ENCODE measurements at places on chromosomes 6 and 20. TPM values are rescaled to one million over a fixed set of nuclear protein-coding genes. Genes with fewer than 3 reads are reported as not detected.

Gene CST4
- not detected for polyA plus RNA-seq

- DNase-seq: no peak
Observed at GRCh38 chr20:51902933-51903332, 100.6 kb upstream of the SALL4 start.

DNA sequence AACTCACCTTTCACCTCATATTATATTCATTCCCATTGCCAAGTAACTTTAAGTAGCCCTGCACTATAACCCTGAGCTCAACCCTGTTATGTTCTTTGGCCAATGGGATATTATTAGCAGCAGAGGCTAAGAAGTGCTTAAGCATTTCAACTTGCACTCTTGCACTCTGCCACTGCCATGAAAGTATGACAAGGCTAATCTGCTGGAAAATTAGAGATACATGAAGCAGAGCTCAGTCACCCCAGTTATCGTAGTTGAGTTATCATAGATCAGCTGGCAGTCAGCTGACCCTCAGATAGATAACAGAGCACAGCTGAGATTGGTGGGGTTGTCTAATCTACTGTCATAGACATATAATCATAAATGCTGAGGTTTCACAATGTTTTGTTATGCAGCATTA is 209.4 kb upstream of the RUNX2 start:
- DNase-seq: no peak

DNA sequence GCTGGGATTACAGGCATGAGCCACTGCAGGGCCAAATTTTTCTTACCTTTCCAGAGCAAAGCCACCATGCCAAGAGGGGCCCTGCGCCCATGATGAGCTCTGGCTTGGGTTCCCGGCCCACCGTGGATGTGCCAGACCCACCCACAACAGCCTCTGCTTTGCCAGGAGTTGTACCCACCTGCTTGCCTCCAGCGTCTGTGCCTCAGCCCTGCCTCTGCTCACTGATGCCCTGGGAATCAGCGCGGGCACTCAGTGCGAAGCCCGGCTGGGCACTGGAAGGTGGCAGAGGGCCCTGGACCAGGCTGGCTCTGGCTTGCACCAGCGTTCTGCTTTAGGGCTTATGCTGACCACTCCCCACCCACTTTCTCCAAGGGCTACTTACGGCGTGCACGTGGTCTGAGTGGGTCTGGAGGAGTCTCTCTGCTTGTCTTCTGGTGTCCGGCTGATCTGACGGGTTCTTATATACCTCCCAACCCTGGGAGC is at the start of gene MLN:
Gene MLN (minus strand): TSS at position 433 of the 483 bp plus-strand sequence. CDS start 2,840 bp downstream, outside the sequence.
- no peak for DNase-seq

Gene FABP7
- 0.44 TPM for polyA plus RNA-seq

- DNase-seq: no peak
Observed at GRCh38 chr6:170094686-170095272, 196.1 kb downstream of the DLL1 start.

Gene TMEM244
- 0.27 TPM for polyA plus RNA-seq

Gene SRC
- polyA plus RNA-seq: 16.6 TPM

Gene NDRG3
- 13.9 TPM for polyA plus RNA-seq

DNA sequence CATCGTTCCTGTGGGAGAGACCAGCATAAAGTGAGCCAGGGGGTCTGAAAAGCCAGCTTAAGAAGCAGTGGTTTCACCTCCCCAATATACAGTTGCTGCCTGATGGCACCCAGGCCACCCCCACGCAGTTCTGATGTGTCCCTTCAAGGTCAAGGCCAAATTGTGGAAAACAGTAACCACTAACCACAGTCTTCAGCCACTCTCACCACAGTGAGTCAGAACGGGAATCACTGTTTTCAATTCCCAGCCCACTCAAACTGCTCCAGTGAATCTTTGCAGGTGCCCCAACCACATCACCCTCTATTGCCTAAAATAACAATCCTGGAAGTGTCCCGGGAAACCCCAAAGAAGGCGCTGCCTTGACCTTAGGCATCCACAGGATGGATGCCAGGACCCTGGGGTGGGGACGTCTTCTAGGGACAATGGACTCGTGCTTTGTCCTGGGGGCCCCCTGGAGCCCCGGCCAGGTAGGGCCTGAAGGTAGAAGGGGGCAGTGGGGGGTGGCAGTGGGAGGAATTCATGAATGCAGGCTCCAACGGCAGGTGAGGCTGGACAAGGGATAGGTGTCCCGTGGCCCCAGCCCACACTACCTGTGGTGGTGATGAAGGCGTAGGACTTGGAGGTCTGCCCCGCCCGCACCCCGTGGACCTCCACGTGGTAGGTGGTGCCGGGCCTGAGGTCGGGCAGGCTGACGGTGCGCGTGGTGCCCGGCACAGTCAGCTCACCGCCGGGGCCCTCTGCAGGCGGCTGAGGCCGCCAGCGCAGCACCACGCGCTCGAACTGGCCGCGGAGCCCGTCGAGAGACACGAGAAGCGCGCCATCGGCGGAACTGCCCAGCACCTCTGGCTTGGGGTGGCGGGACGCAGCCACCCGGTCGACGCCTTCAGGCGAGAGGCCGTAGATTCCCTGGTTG is 22.2 kb downstream of the TNXB start:
- DNase-seq: no peak
